ENCODE measurements at places on chromosomes 16 and 17.

GRCh38 chr16:10003486-10003885 lies 178.7 kb downstream of the GRIN2A start:
- no peak for DNase-seq

DNA sequence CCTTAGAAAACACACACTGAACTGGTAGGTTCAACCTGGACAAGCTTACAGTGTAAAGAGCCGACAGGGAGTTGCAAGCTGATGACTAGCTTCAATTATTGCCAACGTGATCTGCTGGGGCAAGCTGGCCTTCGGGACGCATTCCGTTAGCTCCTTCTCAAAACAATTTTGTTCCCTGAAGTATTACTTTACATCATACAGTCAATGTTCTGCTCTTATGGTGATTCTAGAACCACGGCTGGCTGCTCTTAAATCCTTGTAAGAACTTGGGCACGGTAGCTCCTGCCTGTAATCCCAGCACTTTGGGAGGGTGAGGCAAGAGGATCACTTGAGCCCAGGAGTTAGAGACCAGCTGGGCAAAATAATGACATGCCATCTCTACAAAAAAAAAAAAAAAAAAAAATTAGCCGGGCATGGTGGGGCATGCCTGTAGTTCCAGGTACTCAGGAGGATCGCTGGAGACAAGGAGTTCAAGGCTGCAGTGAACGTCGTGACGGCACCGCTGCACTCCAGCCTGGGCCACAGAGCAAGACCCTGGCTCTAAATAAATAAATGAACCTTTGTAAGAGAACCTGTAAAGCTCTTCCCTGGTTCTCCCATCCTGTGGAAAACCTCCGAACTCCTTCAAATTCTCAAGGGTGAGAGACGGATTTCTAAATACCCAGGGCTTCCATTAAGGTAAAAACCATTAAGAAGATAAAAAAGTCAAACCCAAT lies 2.0 kb downstream of the CDIP1 start:
- no peak for DNase-seq

DNA sequence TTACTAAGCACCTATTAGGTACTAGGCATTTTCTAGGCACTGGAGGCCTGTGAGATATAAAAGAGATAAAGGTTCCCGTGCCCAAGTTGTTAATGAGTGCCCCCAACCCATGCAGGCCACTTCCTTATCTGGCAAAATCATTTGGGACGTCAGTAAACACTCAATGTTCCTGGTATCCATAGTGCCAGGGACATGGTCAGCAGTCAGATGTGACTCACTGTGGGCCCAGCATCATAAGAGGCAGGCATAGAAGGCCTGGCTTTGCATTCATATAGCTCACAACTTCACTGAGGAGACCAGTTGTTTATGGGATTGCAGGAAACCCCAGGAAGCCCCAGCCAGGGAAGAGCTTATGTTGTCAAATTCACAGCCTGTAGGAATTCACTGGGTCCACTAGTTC lies 81.1 kb downstream of the MRC2 start:
- no peak for DNase-seq

DNA sequence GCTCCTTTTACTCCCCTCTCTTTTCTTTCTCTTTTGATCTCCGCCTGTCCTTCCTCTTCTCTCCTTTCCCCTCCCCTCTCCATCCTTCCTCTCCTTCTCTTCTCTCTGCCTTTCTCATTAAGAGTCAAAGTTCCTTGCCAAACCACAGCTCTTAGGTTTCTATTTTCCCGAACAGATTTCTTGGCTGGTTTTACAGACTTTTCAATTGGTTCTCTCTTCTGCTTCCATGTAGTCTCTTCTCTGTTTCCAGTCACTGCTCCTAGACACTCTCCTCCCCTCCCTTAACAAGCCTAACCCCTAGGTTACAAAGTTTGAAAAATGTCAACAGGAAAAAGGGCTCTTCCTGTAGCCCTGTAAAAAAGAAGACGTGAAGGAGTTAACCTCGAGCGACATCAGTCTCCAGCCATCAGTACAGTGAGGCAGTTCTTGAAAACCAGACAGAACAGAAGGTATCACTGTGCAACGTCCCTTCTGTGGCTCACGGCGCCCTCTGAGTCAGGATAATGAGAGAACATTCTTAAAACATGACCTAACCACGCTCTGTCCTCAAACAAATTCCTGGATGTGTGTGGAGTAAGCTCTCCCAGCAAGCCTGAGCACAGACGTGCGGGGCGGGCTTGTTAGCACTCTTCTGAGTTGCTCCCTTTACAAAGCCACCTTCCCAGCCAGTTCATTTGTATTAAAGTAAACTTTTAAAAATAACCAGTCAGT lies 11.6 kb upstream of the MARCHF10 start:
- DNase-seq: no peak

DNA sequence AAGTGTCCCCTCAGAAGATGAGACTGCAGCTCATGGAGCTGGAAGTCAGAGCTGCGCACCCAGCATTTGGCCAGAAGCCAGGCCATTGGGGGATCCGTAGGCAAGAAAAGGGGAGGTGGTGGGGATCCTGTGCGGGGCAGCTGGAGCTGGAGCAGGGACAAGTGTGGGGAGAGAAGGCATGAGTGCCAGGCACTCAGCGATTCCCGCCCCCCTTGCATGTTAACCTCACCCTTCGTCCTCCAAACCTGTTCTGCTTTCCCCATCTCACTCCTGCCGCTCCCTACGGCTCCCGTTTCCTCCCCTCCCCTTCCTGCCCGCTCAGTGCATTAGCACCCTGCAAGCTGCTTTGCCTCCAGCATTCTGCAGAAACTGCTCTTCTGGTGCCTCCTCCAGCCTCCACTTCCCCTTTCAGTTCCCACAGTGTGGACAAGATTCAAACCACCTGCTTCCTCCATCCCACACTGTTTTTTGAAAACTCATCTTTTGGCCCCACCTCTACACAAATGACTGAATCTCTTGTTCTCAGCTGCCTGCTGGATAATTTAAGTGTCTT lies 5.6 kb downstream of the ALOX15 start:
- no peak for DNase-seq

DNA sequence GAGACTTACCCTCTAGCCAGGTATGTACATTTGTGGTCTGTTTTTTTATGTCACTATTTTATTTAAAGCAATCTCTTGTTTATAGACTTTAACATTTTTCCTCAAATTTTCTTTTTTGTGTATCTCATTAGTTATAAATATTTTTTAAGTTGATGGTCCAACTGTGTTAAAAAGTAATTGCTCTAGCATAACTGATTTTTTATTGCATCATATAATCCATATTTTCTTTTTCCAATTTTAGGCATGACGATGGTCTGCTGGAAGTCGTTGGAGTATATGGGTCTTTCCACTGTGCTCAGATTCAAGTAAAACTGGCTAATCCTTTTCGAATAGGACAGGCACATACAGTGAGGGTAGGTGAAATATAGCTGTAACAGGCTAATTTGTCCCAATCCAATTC lies 27.9 kb downstream of the DGKE start:
- no peak for DNase-seq

- peak; percentile 94 for DNase-seq
These were observed 131.5 kb upstream of the RCVRN start for GRCh38 chr17:10036511-10037061.

DNA sequence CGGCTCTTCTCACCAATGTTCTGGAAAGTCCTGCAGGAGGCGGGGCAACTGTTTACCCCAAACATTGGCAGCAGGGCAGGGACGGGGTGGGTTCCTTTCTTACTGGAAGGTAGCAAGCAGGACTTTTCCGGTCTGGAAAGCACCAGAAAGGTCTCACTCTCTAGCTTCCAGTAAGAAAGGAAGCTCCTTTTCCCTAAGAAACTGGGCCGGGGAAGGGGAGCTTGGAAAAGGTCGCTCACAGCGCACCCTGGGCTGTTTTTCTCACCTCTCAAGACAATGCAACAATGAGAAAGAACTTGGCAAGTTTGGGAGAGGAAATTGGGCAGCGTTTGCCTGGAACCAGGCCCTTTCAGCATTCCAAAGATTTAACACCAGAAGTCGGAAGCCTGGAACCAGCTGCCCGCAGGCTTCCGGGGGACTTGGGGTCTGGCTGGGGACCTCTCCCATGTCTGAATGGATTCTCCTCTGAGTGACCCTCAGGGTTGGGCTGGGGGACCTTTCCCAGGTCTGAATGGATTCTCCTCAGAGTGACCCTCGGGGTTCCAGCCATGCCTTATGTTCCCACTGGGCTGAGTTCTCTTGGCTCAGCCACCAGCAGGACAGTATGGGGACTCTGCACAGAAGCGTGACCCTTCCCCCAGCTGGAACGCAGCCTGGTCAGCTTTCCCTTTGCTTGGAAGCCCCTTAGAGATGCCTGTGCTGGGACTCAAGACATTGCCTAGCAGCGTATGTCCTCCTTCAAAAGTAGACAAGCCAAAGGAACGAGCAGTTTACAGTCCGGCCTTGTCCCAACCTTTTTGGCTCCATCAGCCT lies 166.5 kb upstream of the PLCG2 start:
- DNase-seq: no peak

DNA sequence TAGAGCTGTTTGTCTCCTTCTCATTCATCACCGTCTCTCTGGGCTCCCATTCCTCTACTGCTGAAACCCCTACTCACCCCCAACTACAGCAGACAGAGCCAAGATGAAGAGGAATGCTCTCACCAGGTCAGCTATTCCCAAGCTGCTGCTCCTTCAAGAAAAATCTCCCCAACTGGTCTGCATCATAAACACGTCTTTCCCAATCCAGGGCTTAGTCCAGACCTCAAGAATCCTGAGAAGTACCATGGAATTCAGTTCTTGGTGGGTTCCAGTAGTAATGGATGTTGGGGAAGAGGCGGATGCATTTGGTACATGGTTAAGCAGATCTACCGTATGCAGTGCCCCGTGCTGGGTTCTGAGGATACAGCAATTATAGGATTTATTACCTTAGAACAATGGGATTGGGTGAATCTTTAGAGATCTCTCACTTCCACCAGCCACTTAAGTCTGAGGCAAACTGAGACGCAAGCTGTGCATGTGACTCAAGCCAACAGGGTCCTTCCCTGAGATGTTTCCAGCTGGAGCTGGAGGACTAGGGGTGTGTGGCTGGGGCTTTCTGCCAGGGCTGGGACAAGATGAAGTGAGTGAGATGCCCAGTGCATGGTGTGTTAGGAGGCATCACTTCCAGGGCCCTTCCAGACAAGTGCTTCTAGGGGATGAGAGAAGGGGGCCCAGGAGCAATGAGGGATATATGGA lies 232.7 kb upstream of the CDH5 start:
- DNase-seq: no peak

- DNase-seq: no peak
These were observed 24.3 kb upstream of the MGAT5B start for GRCh38 chr17:76843703-76844484.

DNA sequence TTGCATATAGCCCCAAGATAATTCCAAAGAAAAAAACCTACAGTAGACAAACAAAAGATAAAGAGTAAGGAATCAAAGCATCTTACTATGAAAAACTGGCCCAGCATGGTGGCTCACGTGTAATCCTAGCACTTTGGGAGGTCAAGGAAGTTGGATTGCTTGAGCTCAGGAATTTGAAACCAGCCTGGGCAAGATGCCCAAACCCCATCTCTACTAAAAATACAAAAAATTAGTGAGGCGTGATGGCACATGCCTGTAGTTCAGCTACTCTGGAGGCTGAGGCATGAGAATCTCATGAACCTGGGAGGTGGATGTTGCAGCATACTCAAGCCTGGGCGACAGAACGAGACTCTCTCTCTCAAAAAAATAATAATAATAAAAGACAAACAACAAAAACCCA lies 764.7 kb upstream of the KIF2B start:
- DNase-seq: no peak

- no peak for DNase-seq
These were observed 815 bp downstream of the KRT35 start for GRCh38 chr17:41480136-41480535.

- no peak for DNase-seq
These were observed 203.5 kb upstream of the GOT2 start for GRCh38 chr16:58937661-58938060.

- no peak for DNase-seq
These were observed 55.5 kb upstream of the DLX4 start for GRCh38 chr17:49913226-49914095.

- peak; percentile 29 for DNase-seq
These were observed 45.9 kb downstream of the SOCS3 start for GRCh38 chr17:78313735-78314648.

GRCh38 chr16:66873685-66874055 lies 6.6 kb upstream of the PDP2 start:
- no peak for DNase-seq

DNA sequence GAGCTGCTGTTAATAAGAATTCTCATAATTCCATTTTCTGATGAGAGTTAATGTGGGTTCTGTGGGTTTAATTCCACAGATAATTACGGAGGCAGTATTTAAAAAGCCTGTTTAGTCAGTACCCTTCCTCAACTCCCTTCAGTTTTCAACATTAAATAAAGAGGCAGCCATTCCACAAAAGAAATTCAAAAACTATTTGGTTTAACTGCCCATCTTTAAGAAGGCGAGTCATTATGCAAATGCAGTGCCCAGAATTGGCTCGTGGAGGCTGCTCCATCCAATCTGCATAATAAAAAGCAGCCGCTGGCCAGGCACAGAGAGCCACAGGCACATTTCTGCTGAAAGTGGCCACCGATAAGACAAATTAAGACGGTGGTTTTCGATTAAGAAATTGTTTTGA lies 194.4 kb upstream of the TOX3 start:
- no peak for DNase-seq

- DNase-seq: no peak
These were observed 504 bp upstream of the COPRS start for GRCh38 chr17:31859487-31860008.

DNA sequence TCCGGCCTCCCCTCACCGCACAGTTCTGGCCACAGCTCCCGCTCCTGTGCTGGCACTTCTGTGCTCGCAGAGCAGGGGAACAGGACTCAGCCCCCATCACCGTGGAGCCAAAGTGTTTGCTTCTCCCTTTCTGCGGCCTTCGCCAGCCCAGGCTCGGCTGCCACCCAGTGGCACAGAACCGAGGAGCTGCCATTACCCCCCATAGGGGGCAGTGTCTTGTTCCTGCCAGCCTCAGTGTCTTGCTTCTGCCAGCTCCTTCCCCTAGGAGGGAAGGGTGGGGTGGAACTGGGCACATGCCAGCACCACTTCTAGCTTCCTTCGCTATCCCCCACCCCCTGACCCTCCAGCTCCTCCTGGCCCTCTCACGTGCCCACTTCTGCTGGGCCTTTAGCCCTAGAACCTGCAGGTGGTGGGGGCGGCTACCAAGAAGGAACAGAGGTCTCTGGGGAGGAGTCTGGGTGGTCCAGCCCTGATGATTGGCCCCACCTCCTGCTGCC lies 645 bp upstream of the ELMO3 start:
- DNase-seq: peak; percentile 17

DNA sequence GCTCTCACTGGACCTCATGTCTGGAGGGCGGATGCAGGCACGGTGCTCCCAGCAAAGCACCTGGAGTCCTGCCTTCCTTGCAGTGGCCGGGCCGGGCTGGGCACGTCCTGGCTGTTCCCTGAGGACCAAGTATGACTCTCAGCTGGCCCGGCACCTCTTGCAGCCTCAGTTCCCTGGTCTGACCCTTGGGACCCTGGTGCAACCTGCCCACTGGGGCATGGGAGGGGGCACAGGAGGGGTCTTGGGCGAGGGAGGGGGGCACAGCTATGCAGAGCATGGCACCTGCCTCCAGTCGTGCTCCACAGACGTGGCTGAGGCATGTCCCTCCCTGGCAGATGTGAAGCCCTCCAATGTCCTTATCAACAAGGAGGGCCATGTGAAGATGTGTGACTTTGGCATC lies 19.6 kb downstream of the MAP2K3 start:
- no peak for DNase-seq

- DNase-seq: no peak
These were observed 6.1 kb downstream of the KRTAP4-9 start for GRCh38 chr17:41111151-41111885.

Measured in nucleus accumbens (tissue), 56 donors.